ENCODE measurements at places on chromosomes 3 and 15.

DNA sequence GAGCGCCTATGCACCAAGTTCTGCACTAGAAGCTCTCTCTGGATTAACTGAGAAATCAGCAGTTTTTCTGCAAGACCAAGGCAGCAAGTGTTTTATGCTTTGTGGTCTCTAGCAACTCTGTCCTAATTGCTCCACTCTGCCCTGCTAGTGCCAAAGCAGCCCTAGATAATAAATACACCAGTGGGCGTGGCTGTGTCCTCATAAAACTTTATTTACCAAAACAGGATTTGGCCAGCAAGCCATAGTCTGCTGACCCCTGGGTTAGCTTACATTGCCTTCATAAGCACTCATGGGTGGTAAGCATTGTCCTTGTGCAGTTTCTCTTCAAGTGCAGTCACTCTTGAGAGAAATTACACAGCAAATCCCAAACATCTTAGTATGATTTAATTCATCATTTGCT, 30.7 kb upstream of the SLC24A5 start:
- no peak for DNase-seq

DNA sequence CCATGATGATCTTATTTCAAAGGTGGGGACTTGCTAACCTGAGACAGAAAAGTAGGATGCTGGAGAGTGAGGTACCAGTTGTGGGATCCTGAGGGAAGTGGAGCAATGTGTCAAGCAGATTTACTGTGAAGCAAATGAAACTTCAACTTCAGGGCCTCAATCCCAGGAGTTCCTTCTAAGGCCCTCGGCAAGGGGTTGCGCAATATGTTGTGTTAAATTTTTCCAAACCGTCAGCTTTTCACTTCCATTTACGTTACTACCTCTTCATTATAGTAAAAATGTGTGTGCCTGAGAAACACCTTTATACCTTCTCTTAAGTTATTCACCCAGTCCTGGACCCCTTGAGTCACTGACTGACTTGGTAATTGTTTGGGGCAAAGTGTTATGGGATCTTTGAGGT, 42.5 kb upstream of the KCNH8 start:
- DNase-seq, result no peak

GRCh38 chr3:23203708-23204330, 692 bp downstream of the UBE2E2 start:
- DNase-seq, result peak; percentile 46

DNA sequence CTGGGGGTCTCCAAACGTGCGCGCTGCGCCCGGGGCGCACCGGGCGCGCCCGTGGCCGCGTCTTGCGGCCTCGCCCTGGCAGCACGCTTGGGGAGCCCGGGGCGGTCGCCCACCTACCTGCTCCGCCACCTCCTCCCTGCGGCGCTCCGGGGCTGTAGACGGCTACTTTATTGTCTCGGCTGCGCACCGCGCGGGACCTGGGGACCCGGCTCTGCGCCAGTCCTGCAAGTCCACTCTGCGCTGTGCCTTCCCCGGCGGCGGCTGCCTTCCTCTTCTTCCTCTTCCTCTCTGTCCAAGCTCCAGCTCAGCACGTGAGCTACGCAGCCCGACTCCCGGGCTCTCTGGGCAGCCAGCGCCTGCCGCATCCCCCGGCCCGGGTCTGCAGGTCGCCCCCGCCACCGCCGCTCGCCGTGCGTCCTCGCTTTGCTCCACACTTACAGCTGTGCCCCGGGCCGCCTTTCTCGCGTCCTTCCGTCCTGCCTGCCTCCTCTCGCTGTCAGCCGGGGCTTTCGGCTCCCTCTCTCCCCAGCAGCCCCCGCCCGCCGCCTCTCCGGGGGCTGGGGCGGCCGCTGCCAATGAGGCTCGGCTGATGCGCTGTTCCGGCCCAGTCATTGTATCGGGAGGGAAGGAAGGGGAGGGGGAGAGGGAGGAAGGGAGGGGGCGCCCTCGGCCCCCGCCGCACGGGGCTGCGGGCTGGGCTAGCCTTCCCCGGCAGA, 156.4 kb upstream of the FRMD4B start:
- DNase-seq, result peak; percentile 90

- no peak for DNase-seq
These were observed 260.8 kb upstream of the LRRN1 start for GRCh38 chr3:3538451-3538850.

DNA sequence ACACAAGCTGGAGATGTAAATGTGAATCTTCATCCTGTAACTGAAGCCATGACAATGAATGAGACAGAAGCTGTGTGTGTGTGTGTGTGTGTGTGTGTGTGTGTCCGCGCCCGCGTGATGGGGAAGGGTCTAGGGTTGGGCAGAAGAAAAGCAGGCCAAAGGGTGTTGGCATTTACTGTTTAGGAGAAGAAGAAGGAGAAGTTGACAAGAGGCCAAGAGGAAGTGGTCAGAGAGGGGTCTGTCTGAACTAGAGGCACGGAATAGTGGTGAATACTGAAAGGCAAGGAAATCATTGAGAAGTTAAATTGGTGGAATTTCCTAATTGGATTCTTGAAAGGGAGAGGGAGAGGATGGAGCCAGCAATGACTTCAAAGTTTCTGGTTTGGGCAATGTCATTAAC, 5.6 kb upstream of the NCEH1 start:
- DNase-seq, result no peak

DNA sequence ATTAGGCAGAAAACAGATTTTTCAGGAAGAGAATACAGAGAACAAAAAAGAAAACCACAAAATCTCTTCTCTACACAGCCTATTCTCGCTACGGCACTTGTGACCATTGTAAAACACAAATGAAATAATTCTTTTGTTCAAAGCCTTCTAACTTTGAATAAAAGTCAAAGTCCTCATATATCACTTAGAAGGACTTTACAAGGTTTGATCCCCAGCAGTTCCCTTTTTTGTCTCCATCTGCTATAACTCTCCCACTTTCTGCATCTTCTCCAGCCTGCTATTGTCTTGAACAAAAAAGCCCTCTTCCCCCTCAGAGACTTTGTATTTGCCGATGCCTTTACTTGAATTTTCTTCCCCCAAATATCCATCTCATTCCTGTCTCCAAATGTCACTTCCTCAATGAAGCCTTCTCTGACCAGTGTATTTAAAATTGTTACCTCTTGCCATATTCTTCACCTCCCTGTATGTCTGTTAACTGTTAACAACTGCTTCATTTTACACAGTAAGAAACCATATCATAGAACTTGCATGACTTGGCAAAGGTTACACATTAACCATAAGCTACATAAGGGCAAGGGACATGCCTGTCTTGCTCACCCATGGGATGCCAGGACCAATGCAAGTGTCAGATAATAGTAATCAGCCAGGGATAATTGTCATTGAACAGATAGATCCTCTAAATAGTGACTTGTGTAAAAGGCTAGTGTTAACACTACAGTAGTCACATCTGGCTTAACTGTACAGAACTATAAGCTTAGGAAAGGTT, 122.4 kb downstream of the CBLB start:
- DNase-seq, result no peak

GRCh38 chr3:107542665-107543064, 19.9 kb downstream of the BBX start:
- no peak for DNase-seq

GRCh38 chr15:88066636-88067330, 189.8 kb downstream of the NTRK3 start:
- no peak for DNase-seq

- no peak for DNase-seq
These were observed 65.3 kb downstream of the CHAC1 start for GRCh38 chr15:41018534-41018933.

- DNase-seq, result no peak
These were observed 63.8 kb downstream of the TTC23 start for GRCh38 chr15:99185414-99186130.

DNA sequence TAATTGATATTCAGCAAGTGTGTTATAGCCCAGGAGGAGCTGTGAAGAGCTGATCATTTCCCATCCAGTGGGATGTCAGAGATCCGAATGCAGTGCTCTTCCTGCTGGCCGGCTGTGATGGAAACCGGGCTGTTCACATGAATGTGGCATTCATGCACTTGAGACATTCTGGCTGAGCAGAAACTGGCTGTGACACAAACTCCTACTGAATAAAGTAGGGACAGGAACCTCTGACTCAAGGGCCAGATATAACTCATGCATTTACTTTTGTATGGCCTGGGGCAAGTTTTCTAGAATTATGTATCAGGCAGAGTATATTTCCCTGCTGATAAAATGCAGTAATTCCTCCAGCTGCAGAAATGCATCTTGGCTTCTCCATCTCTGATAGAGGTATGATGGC, 83.4 kb upstream of the FAM3D start:
- DNase-seq, result no peak

DNA sequence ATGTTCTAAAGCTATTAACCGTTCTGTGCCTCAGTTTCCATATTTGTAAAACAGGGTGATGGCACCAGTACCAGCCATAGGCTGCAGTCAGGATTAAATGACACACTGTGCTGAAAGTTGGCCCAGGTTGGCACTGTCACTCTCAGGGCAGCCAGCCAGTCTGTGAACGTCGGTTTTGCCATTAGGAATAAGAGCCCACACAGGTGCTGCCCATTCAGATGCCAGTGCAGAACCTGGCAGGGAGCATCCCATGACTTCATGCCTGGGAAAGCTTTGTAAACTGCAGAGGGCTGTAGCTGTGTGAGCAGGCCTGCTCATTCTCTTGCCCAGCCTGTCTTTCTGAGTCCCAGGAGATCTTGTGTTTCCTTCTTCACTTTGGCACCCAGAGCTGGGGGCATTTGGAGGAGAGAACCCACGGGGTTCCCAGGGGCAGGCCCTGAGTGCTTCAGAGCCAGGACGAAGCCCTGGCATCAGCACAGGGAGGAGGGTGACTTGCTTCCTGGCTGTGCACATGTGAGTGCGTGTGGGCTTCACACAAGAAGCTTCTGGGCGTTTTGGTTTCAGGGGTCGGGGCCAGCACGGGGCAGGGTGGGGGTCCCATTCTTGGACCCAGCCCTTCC, 46.9 kb downstream of the ZNF710 start:
- no peak for DNase-seq

- DNase-seq, result peak; percentile 63
These were observed 138.7 kb downstream of the PEX5L start for GRCh38 chr3:179898024-179898423.

- DNase-seq, result peak; percentile 97
These were observed at the start of the genes BTD and HACL1 for GRCh38 chr3:15601399-15602145. BTD (plus strand) TSS chr3:15601745; CDS start chr3:15635440, 33,695 bp downstream. HACL1 (minus strand) TSS chr3:15601569; CDS start chr3:15601463, 106 bp downstream.

DNA sequence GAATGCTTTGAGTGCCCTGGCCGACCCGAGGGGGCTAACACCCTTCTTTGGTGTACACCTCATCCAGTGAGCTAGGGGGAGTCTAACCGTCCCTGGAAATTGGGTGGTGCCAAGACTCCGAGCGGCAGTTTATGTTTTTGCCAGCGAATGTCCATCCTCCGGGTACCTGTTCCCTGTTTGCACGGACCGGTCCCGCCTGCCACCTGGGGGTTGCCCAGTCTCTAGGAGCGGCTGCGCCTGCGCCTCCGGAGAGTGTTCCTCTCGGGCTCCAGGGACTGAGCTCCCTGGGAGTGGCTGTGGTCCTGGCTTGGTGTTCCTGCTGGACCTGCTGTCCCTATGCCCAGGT, 913 bp upstream of the WNT7A start:
- no peak for DNase-seq

DNA sequence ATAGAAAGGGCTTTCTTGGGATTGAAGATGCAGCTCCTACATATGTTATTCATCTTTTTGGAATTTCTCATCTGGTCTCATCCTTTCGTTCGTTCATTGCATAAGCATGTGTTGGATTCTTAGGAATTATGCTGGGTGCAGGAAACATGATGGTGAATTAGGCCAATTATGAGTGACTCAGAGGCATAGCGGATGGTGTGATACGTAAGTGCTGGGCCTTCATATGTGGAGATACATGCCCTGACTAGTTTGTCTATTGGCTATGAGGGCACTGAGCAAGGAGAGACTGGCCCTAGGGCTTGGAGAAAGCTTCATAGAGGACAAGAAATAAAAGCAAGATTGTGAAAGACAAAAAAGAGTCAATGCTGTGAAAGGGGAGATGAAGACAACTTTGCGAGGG, 235.1 kb downstream of the MYRIP start:
- no peak for DNase-seq

GRCh38 chr15:89761009-89761831, 10.2 kb upstream of the MESP1 start:
- peak; percentile 22 for DNase-seq

DNA sequence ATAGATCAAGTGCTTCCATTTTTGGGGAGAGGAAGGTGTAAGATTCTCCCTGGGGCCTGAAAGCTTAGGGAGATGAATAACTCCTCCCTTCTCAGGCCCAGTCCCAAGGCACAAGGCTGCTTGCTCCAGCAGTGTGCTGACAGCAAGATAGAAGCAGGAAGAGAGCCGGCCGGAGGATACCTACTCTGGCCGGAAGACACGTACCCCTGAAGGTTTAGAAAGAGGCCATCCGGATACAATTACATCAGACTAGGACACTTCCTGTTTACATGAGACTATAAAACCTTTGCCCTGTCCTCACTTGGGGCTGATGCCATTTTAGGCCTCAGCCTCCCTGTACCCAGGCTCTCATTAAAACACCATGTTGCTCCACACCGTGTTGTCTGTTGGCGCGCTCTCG, 329.9 kb downstream of the SV2B start:
- no peak for DNase-seq

DNA sequence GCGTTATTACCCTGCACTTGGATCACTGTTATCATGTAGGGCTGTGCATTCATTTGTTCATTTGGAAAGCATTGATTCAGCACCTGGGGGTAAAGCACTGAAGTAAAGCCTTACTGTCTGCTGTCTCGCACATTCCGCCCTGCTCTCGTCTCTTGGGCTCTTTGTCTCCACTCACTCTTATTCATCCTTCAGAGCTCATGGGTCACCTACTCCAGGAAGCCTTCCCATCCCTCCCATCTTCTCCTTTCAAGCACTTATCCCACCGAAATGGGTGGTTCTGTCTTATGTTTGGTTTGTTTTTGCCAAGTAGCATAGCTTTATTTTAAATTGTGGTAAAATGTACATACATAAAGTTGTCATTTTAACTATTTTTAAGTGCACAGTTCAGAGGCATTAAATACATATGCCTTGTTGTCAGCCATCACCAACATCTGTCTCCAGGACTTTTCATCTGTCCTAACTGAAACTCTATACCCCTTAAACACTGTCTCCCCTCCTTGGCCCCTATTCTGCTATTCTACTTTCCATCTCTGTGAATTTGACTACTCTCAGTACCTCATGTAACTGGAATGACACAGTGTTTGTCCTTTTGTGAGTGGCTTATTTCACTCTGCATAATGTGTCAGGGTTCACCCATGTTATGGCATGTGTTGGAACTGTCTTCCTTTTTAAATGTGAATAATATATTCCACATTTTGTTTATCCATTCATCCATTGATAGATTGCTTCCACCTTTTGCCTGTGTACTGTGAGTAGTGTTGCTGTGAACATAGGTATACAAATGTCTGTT, 9.3 kb downstream of the DIS3L start:
- no peak for DNase-seq

DNA sequence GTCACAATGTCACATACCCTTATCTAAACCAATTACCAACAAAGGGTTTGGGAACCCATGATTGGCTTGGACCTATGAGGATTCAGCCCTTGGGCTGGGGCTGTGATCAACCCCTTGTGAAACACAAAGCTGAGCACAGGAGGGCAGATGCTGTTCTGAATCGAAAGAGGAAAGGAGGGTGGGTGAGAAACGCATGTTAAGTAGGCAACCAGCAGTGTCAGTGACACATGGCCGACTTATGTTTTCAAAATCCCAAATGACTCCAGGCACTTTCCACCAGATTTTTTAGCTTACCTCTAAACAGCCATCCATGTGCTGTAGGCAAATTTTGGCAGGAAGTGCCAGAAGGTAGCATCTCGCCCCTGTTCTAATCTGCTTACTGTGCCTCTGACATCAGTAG, 34.1 kb upstream of the KLHL25 start:
- peak; percentile 52 for DNase-seq

GRCh38 chr3:194447161-194447560, 39.6 kb downstream of the ATP13A3 start:
- no peak for DNase-seq

GRCh38 chr3:34972481-34972880, 666.8 kb upstream of the ARPP21 start:
- no peak for DNase-seq
